ENCODE measurements at places on chromosomes 5 and 9. TPM values are rescaled to one million over a fixed set of nuclear protein-coding genes. Genes with fewer than 3 reads are reported as not detected.

DNA sequence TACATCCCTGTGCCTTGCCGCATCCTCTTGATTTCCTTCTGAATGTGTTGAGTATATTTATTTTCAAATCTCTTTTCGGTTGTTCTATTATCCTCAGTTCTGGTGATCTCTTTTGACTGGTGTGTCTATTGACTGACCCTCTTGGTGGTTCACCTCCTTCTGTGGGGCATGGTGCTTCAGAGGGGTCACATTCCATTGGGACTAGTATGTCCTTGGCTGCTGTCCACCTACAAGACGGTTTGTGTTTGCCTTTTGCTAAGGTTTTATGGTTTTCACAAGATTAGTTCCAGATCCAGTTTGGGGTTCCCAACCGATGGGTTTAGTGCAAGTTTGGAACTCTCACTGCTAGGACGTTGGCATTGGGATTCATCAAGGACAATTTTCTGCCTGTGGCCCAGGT, 66.6 kb downstream of the PHF2 start:
- no peak for DNase-seq

- DNase-seq: no peak
Measured at GRCh38 chr5:136420168-136420898, 55.0 kb upstream of the TRPC7 start.

- DNase-seq: no peak
Measured at GRCh38 chr5:9324348-9325077, 221.4 kb downstream of the SEMA5A start.

DNA sequence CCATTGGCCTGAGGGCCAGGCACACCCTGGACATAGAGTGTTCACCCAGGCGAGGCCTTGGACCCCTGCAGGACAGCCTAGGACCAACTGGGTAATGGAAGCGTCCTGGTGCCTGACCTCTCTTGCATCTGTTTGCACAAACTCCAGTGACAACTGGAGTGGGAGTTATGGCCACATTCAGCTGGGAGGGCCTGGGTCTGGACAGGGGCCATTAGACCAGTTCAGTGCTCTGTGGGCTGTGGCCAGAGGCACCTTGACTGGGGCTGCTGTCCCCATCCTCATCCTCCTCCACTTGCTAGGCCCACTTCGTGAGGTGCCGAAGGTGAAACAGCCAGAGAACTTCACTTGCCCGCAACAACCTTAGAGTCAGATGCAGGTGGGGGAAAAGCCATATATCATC, 372.7 kb upstream of the IRX1 start:
- no peak for DNase-seq

DNA sequence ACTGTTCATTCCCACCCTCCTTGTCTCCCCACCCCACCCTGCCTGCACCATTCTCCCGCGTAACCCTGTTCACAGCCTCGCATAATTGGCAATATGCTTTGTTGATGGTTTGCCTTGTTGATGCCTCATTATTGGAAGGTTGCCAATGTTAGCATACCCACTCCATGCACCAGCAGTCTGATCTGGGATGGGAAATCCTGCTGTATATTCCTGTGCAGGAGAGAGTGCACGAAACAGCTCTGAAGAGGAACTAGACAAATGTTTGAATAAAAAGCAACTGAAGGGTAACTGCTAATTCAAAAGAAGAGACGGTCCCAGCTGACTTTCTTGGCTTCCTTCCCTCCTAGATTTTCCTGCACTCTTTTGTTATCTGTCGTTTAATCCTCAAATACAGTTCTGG, 271.7 kb upstream of the TLE4 start:
- no peak for DNase-seq

The MINAR2 gene
- not detected for total RNA-seq

Data from activated CD4-positive, alpha-beta T cell treated with anti-CD3 and anti-CD28 coated beads, Interleukin-2, amount 10 ng/mL, durations not matched to agents 7 days and 5 days (primary cell).